ENCODE measurements at places on chromosomes 4 and X. TPM values are rescaled to one million over a fixed set of nuclear protein-coding genes. Genes with fewer than 3 reads are reported as not detected.
A peak's percentile ranks its signal among the peaks of the same experiment; 100 is the strongest.

- no peaks in the 10 kb centered on the region for H3K27me3 ChIP-seq
- H3K4me1 ChIP-seq = peaks cover 7% of the 10 kb centered on the region
- DNase-seq = no peak
- no peak overlapping the region for H3K27ac ChIP-seq
- peak overlapping the region; percentile 17 for H3K4me3 ChIP-seq
Observed at GRCh38 chr4:52212702-52213101, 161.6 kb downstream of the SPATA18 start.

DNA sequence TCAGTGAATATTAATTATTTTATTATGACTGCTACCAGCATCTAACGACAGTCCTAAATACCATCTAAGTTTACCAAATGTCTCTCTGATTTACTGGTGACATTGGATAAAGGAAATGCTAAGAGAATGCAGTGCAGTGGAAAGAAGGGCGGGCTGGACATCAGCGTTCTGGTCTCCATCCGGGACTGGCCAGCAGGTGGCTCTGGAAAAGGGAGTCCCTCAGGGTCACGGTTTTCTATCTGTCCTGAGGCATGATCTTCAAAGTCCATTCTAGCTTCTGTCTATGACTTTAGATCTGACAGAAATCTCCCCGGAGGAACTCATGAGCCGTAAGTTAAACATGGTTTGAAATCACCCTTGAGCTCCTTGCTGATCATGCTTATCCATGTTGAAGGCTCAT, 3.3 kb downstream of the TRIM2 start:
- no peak overlapping the region for H3K27ac ChIP-seq
- no peaks in the 10 kb centered on the region for H3K27me3 ChIP-seq
- H3K4me3 ChIP-seq = no peak overlapping the region
- DNase-seq = no peak
- no peaks in the 10 kb centered on the region for H3K36me3 ChIP-seq

GRCh38 chr4:189035091-189035490, 895.9 kb downstream of the TRIML1 start:
- H3K36me3 ChIP-seq = no peaks in the 10 kb centered on the region
- no peak overlapping the region for H3K27ac ChIP-seq
- DNase-seq = no peak

DNA sequence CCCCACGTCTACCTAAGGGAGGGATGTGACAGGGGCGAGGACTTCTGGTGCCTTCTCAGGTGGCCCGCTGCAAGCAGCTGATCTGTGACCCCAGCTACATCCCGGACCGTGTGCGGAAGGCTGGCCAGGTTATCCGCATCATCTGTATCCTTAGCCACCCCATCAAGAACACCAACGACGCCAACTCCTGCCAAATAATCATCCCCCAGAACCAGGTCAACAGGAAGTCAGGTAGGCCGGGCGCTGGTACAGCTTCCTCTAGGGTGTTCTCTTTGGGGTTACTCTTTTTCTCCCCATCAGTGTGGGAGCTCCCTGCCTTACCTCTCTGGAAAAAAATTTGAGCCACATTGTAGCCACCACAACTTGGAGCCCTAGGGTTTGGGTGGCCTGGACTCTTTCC, 2.4 kb upstream of the FAM50A start:
- peaks cover 6% of the 10 kb centered on the region for H3K4me1 ChIP-seq
- no peak overlapping the region for H3K4me3 ChIP-seq
- no peak for DNase-seq
- H3K36me3 ChIP-seq = no peaks in the 10 kb centered on the region

Gene FUNDC1
- 3.0 TPM for total RNA-seq

GRCh38 chrX:40201329-40201885, 103.6 kb upstream of the BCOR start:
- no peaks in the 10 kb centered on the region for H3K4me1 ChIP-seq
- DNase-seq = no peak
- H3K4me3 ChIP-seq = no peak overlapping the region
- H3K27me3 ChIP-seq = no peaks in the 10 kb centered on the region
- no peaks in the 10 kb centered on the region for H3K36me3 ChIP-seq

Gene VEGFD
- total RNA-seq = 19.5 TPM

GRCh38 chrX:100643212-100643611, 787 bp upstream of the SRPX2 start:
- H3K36me3 ChIP-seq = no peaks in the 10 kb centered on the region
- no peak overlapping the region for H3K4me3 ChIP-seq
- no peak for DNase-seq
- peaks cover 19% of the 10 kb centered on the region for H3K4me1 ChIP-seq
- peak overlapping the region; percentile 68 for H3K27ac ChIP-seq

GRCh38 chr4:149951152-149951900, 126.9 kb upstream of the DCLK2 start:
- H3K36me3 ChIP-seq = no peaks in the 10 kb centered on the region
- H3K27me3 ChIP-seq = no peaks in the 10 kb centered on the region
- no peak for DNase-seq
- no peak overlapping the region for H3K27ac ChIP-seq

- peaks cover 10% of the 10 kb centered on the region for H3K4me1 ChIP-seq
- H3K27ac ChIP-seq = no peak within 1 kb of the TSS
- no peak for DNase-seq
- H3K4me3 ChIP-seq = peak within 1 kb of the TSS; percentile 80
- H3K36me3 ChIP-seq = no peaks in the 10 kb centered on the region
- H3K27me3 ChIP-seq = no peaks in the 10 kb centered on the region
Observed at GRCh38 chrX:154458116-154458953, at the start of gene PLXNA3. Gene PLXNA3 (plus strand): TSS chrX:154458281. CDS start chrX:154460184, 1,903 bp downstream.

Gene RAB33B
- total RNA-seq = 8.7 TPM

- no peaks in the 10 kb centered on the region for H3K4me1 ChIP-seq
- no peaks in the 10 kb centered on the region for H3K36me3 ChIP-seq
- no peaks in the 10 kb centered on the region for H3K27me3 ChIP-seq
- H3K4me3 ChIP-seq = no peak overlapping the region
Observed at GRCh38 chr4:102308032-102308799, 37.1 kb downstream of the SLC39A8 start.

Measured in thoracic aorta (tissue), 2 donors.